Chondrocyte (in vitro differentiated cells): ENCODE measurements at places on chromosomes 16 and 17. TPM values are rescaled to one million over a fixed set of nuclear protein-coding genes. Genes with fewer than 3 reads are reported as not detected.

GRCh38 chr16:62853887-62854286 is 817.6 kb upstream of the CDH8 start:
- no peaks in the 10 kb centered on the region for H3K36me3 ChIP-seq
- H3K27ac ChIP-seq = no peak overlapping the region
- H3K4me3 ChIP-seq = no peak overlapping the region
- H3K4me1 ChIP-seq = no peaks in the 10 kb centered on the region
- peaks cover 3% of the 10 kb centered on the region for H3K27me3 ChIP-seq

GRCh38 chr16:22123759-22124490 is 31.6 kb downstream of the VWA3A start:
- H3K27ac ChIP-seq = no peak overlapping the region
- DNase-seq = no peak
- no peak overlapping the region for H3K4me3 ChIP-seq
- no peaks in the 10 kb centered on the region for H3K4me1 ChIP-seq

DNA sequence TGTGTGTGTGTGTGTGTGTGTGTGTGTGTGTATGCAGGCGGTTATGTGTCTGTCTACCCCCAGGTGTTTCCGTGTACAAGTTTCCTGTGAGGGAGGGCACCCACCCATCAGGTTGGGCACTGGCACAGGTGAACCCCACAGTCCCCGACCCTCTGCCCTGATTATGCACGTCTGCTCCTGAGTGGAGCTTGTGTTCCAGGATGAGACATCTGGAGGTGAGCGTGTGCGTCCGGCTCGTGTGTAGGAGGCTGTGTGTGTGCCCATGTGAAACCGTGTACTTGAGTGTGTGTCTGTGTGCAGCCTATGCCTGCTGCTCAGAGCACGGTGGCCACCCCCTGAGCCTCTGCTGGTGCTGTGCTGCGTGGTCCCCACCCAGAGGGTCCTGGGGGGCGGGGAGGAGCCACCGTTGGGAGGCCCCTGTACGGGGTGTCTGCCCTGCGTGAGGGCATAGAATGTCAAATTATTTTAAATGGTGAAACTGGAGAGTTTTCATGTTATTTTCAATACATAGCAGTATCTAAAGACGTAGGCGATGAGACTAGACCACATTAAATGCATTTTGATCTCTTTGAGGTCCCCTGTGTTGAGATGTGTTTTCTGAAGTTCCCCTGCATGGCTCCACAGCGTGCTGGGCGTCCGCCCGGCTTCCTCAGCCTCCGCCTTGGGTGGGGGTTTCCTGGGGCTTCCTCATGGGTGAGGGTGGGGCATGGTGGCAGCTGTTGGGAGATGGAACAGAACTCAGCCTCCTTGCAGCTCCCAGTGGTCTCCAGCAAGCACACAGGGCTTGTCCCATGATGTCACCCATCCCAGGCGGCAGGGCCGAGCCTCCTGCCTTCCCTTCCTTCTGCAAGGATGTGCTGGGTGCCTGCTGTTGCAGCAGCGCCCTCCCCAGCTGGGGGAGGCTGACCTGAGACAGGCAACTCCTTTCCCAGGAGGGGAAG is 43.4 kb downstream of the KCNJ12 start:
- no peaks in the 10 kb centered on the region for H3K27me3 ChIP-seq
- no peak overlapping the region for H3K4me3 ChIP-seq
- peaks cover 2% of the 10 kb centered on the region for H3K36me3 ChIP-seq
- peaks cover 3% of the 10 kb centered on the region for H3K4me1 ChIP-seq

TPSD1 gene
- not detected in 3 replicates for total RNA-seq

GRCh38 chr17:266219-266618 is 84.8 kb upstream of the DOC2B start:
- peak; percentile 51 for DNase-seq
- no peak overlapping the region for H3K4me3 ChIP-seq
- H3K36me3 ChIP-seq = peaks cover 16% of the 10 kb centered on the region
- no peak overlapping the region for H3K27ac ChIP-seq
- peaks cover 9% of the 10 kb centered on the region for H3K27me3 ChIP-seq
- H3K4me1 ChIP-seq = peaks cover 4% of the 10 kb centered on the region

- peaks cover 2% of the 10 kb centered on the region for H3K27me3 ChIP-seq
- H3K4me3 ChIP-seq = no peak overlapping the region
- DNase-seq = peak; percentile 85
- H3K27ac ChIP-seq = no peak overlapping the region
Observed at GRCh38 chr17:16926061-16926511, 45.8 kb downstream of the TNFRSF13B start.

CCDC57 gene
- 23.5 to 39.8 TPM (median 24.1 TPM) in 3 replicates for total RNA-seq

KRTAP9-4 gene
- total RNA-seq = not detected in 3 replicates

USP32 gene
- 35.2 to 42.2 TPM (median 41.1 TPM) in 3 replicates for total RNA-seq

DNA sequence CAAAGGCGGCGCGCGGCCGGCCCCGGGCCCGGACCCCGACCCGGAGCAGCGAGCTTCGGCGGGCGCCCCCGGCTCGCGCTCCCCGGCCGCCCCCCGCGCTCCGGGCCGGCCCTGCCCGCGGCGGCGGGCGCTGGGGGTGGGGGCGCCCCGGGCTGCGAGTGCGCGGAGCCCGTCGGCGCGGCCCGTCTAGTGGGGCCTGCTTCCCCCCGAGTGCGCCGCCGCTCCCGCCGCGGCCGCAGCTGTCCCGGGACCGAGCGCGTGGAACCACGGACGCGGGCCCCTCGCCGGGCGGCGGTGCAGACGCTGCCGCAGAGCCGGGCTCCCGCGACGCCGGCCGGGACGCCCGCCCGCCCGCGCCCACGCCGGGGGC is 308 bp downstream of the ADCY9 start:
- H3K36me3 ChIP-seq = no peaks in the 10 kb centered on the region
- H3K27me3 ChIP-seq = no peaks in the 10 kb centered on the region
- peaks cover 46% of the 10 kb centered on the region for H3K4me1 ChIP-seq
- no peak overlapping the region for H3K27ac ChIP-seq
- DNase-seq = peak; percentile 24

GRCh38 chr17:9959377-9959981 is 54.4 kb upstream of the RCVRN start:
- peaks cover 7% of the 10 kb centered on the region for H3K4me1 ChIP-seq
- peaks cover 28% of the 10 kb centered on the region for H3K27me3 ChIP-seq
- no peaks in the 10 kb centered on the region for H3K36me3 ChIP-seq
- peak overlapping the region; percentile 10 for H3K4me3 ChIP-seq
- no peak for DNase-seq

GRCh38 chr17:59558953-59559352 is 6.5 kb upstream of the DHX40 start:
- no peak overlapping the region for H3K4me3 ChIP-seq
- no peak for DNase-seq
- no peaks in the 10 kb centered on the region for H3K36me3 ChIP-seq

DNA sequence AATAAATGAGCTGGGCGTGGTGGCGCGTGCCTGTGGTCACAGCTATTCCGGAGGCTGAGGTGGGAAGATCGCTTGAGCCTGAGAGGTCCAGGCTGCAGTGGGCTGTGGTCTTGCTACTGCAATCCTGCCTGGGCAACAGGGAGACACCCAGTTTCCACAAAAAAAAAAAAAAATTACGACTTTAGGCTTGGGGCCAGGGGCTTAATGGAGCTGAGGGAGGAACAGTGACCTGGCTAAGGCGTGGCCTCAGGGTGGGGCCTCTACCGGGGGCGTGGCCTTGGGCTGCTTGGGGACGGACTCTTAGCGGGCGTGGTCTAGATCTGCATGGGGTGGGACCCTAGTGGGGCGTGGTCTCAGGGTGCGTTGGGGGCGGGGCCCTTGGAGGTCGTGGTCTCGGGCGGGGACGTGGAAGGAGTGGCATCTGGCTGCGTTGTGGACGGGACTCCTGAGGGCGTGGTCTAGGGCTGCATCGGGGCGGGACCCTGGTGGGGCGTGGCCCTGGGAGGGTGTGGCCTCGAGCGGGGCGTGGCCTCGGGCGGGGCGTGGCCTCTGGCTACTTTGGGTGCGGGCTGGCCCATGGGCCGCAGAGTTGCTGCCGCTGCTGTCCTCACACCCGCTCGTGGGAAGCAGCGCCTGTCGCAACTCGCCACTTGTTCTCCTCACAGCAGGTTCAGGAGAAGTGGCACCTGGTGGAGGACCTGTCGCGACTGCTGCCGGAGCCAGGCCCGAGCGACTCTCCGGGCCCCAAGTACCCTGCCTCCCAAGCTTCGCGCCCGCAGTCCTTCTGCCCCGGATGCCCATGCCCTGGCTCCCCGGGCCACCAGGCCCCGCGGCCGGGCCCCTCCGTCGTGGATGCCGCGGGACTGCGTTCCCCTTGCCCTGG is 5.8 kb upstream of the C17orf99 start:
- H3K4me1 ChIP-seq = peaks cover 21% of the 10 kb centered on the region
- no peak overlapping the region for H3K4me3 ChIP-seq
- no peaks in the 10 kb centered on the region for H3K27me3 ChIP-seq

- DNase-seq = no peak
- H3K36me3 ChIP-seq = no peaks in the 10 kb centered on the region
- H3K27ac ChIP-seq = peak overlapping the region; percentile 83
- peaks cover 36% of the 10 kb centered on the region for H3K4me1 ChIP-seq
- peak overlapping the region; percentile 31 for H3K4me3 ChIP-seq
Observed at GRCh38 chr16:66250686-66251431, 115.6 kb upstream of the CDH5 start.

DNA sequence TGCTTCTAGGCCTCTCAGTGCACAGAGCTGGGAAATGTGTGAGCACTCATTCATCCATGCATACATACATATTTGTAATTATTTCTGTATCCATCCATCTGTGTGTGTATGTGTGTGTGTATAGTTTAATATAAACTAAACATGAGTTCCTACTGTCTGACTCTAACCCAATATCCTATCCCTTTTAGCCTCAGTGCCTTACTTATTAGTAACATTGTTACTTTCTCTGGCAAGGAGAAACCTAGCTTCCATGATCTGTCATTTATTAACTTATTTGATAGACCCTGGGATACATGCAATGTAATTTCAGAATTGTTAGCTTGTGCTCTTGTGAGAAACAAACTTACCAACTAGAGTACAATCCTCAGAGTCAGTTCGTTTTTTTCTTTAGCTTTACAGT is 59.0 kb upstream of the WSCD1 start:
- H3K36me3 ChIP-seq = no peaks in the 10 kb centered on the region
- no peaks in the 10 kb centered on the region for H3K4me1 ChIP-seq
- no peak overlapping the region for H3K27ac ChIP-seq
- peaks cover 4% of the 10 kb centered on the region for H3K27me3 ChIP-seq
- no peak overlapping the region for H3K4me3 ChIP-seq

GRCh38 chr17:78673395-78673794 is 96.2 kb upstream of the DNAH17 start:
- DNase-seq = no peak
- peaks cover 58% of the 10 kb centered on the region for H3K4me1 ChIP-seq
- no peak overlapping the region for H3K4me3 ChIP-seq
- H3K36me3 ChIP-seq = peaks cover 36% of the 10 kb centered on the region
- no peaks in the 10 kb centered on the region for H3K27me3 ChIP-seq

DNA sequence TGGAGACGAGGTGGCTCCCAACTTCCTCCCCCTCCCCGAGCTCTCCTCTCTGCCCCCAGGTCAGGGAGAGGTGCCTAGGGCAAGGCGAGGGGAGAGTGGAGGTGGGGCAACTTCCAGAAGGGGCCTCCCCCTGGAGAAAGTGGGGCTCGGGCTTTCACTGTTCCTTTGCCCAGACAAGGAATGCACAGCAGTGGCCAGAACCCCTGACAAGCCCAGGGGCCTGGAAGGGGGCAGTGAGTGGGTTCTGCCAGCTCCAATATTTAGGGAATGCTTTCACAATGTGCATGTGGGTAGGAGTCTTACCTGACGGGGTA is 11.7 kb upstream of the SP2 start:
- no peaks in the 10 kb centered on the region for H3K36me3 ChIP-seq
- H3K4me3 ChIP-seq = no peak overlapping the region
- no peaks in the 10 kb centered on the region for H3K4me1 ChIP-seq
- H3K27me3 ChIP-seq = peaks cover 7% of the 10 kb centered on the region

CENPX gene
- total RNA-seq = 18.1 to 25.1 TPM (median 19.2 TPM) in 3 replicates

PLLP gene
- total RNA-seq = 0.02 TPM in 1 of 3 replicates, not detected in the others

GRCh38 chr17:82837586-82838320 is 2.1 kb downstream of the ZNF750 start:
- DNase-seq = peak; percentile 42
- H3K27me3 ChIP-seq = no peaks in the 10 kb centered on the region
- no peak overlapping the region for H3K27ac ChIP-seq
- no peaks in the 10 kb centered on the region for H3K4me1 ChIP-seq

GRCh38 chr16:11053916-11054460 is 109.6 kb downstream of the CLEC16A start:
- H3K27me3 ChIP-seq = no peaks in the 10 kb centered on the region
- no peak overlapping the region for H3K4me3 ChIP-seq
- peak; percentile 53 for DNase-seq
- H3K27ac ChIP-seq = no peak overlapping the region
- H3K4me1 ChIP-seq = peaks cover 35% of the 10 kb centered on the region

DNA sequence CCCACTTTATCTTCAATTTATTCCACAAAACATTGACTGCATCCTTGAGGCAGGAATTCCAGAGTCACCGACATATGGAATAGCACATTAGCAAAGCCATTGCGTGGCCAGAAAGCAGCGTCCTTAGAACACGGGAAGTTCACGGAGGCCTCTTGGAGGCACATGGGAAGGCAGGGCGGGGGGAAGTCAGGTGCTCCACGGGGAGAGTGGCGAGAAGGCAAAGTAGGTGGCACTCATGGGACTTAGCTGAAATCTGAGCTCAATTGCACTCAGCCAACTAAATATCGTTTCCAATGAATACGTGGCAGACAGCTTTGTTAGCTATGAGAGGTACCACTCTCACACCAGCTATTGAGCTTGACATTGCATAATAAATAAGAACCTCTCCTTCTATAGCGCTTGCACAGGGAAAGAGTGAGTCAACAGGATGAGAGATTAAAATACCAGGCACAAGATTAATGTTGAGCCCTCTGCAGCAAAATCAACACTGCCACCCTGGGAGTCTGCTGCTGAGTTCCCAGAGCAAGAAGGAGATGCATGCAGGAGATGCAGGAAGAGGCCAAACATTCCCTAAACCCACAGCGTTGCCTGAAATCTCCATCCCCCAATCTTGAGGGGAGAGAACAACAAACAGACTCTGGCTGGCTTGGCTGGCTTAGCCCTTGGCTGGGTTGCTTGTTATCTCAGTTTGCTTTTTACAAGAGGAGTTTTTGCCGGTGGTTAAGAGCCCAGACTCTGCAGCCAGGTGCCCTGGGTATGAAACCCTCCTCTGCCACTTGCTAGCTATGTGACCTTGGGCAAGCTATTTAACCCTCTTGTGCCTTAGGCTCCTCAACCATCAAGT is 28.8 kb downstream of the ABCC12 start:
- H3K27me3 ChIP-seq = no peaks in the 10 kb centered on the region
- H3K4me3 ChIP-seq = no peak overlapping the region
- peak; percentile 66 for DNase-seq
- no peaks in the 10 kb centered on the region for H3K36me3 ChIP-seq

ITGB3 gene
- total RNA-seq = 0.85 to 11.4 TPM (median 10.5 TPM) in 3 replicates

GPRC5C gene
- 18.0 to 47.8 TPM (median 47.0 TPM) in 3 replicates for total RNA-seq

DNA sequence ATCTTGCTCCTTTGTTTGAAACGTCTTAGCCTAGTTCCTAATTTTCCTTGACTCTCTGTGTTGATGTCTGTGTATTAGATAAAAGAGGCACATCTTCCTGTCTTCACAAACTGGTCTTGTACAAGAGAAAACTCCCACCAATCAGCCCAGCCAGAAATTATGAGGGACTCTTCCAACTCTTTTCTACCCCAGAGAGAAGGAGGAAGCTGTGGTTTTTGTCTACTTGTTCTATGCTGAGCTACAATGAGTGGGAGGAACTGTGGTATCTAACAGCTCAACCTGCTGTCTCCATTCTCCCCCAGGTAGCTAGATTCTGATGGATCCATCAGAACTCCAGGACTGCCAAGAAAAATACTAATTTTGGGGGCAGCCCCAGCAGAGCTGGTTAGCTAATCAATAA is 392.5 kb downstream of the HS3ST3B1 start:
- no peak for DNase-seq
- no peaks in the 10 kb centered on the region for H3K4me1 ChIP-seq
- H3K27ac ChIP-seq = no peak overlapping the region
- H3K36me3 ChIP-seq = peaks cover 9% of the 10 kb centered on the region

- peaks cover 26% of the 10 kb centered on the region for H3K27me3 ChIP-seq
- no peaks in the 10 kb centered on the region for H3K4me1 ChIP-seq
Observed at GRCh38 chr17:8005967-8006730, 3.7 kb downstream of the GUCY2D start.
